ENCODE measurements at places on chromosomes 12 and 14. TPM values are rescaled to one million over a fixed set of nuclear protein-coding genes. Genes with fewer than 3 reads are reported as not detected.

The E2F7 gene
- total RNA-seq = 0.44 TPM

The ABCC9 gene
- total RNA-seq = 3.6 TPM

The C3AR1 gene
- total RNA-seq = 0.25 TPM

The PLBD1 gene
- total RNA-seq = 5.9 TPM

Data from cardiac ventricle fibroblast (primary cell).